Endothelial cell of umbilical vein (primary cell): ENCODE measurements at places on chromosomes 2 and 18. TPM values are rescaled to one million over a fixed set of nuclear protein-coding genes. Genes with fewer than 3 reads are reported as not detected.

- peak; percentile 100 for DNase-seq
Observed at GRCh38 chr2:191846515-191847476, at the start of gene CAVIN2. Gene CAVIN2 (minus strand): TSS chr2:191847088. CDS start chr2:191846925, 163 bp downstream.

GRCh38 chr2:86760371-86760770 lies 30.3 kb downstream of the CD8A start:
- no peak for DNase-seq

- DNase-seq: no peak
Observed at GRCh38 chr2:221845021-221845365, 272.9 kb upstream of the EPHA4 start.

DNA sequence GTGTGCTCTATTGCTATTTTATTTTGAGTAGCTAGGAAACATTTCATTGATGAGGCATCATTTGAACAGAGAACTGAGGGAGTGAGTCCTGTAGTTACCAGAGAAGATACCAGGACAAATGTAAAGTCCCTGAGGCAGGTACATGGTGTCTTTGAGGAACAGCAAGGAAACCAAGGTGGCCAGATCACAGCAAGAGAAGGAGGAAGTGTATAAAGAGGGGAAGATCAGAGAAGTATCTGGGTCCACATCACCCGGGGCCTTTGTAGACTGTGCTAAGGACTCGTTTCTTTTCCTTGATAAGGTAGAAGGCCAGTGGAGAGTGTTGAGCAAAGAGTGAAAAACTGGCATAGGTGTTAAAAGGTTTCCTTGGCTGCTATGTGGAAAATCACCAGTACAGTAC lies 34.8 kb upstream of the PLB1 start:
- DNase-seq: no peak

DNA sequence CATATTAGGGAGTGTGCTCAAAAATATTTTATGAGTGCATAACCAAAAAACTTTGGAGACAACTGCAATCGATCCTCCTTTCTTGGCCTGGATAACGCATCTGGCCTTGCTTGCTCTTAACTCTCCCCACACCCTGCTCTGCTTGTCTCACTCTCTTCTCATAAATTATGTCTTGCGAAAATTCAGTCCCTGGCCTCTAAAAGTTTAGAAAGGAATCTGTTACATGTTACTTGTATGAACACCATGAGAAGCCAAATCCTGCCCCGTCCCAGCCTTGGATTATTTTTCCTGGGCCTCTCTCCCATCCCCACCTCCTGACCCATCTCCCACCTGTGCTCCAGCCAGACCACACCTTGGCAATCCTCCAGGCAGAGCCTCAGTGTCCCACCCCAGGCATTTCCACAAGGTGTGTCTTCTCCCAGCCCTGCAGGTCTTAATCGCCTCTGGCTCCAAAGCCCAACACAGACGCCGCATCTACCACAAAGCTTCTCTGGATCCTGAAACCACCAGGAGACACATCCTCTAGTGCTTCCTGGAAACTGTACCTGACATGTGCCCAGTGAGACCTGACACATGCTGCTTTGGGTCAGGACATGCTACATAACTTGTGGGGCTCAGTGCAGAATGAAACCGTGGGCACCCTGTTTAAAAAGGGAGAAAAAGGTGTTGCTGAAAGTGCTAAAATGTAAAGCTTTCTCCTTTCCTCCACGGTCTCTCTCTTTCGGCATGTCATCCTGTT lies 99.6 kb upstream of the ST3GAL5 start:
- no peak for DNase-seq

- DNase-seq: no peak
Observed at GRCh38 chr18:27413495-27414401, 228.6 kb upstream of the CHST9 start.

GRCh38 chr2:148362144-148362796 lies 282.3 kb upstream of the EPC2 start:
- DNase-seq: no peak

- DNase-seq: no peak
Observed at GRCh38 chr18:79571211-79572092, 108.2 kb upstream of the CTDP1 start.

DNA sequence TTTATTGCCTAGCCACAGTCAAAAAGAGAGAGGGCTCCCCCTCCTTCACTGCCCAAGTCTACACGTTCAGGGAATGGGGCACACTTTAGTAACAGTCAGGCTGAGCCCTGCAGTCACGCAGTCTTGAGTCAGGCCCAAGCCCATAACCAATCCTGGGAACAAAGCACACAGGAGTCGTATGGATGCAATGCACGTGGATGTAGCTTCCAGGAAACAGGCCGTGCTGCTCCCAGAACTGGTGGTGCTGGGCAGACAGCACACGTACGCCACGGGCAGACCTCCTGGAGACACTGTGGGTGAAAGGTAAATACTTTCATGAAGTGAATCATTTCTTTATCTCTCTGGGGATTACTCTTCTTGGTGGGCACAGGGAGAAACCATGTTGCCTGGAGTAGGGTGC lies 30.0 kb upstream of the MBP start:
- DNase-seq: no peak

SAG gene
- total RNA-seq: not detected in 2 replicates

ITPRIPL1 gene
- total RNA-seq: 4.6 and 5.8 TPM in 2 replicates
